ENCODE measurements at places on chromosomes 6 and 20.

DNA sequence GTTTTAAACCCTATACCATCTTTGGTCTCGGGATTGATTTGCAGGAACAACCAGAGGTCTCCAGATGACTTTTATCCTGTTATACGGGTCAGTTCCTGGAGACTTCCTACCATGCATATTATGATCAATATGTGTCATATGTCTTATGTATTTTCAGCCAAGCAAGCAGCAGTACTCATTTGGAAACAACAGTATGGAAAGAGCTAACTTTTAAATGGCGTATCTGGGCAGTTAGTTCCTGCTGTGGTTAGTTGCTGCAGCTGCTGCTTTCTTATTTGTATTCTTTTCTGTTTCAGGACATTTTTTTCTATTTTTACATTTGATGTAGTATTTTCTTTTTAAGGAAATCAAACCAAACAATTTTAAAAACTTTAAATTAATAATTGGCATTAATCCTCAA is 207.5 kb downstream of the MANEA start:
- DNase-seq = no peak

- no peak for DNase-seq
Observed at GRCh38 chr6:17035257-17036064, 66.4 kb upstream of the STMND1 start.

GRCh38 chr20:33233129-33233774 is 2.5 kb upstream of the BPIFA1 start:
- peak; percentile 40 for DNase-seq

GRCh38 chr20:11375335-11375734 is 542.4 kb upstream of the BTBD3 start:
- no peak for DNase-seq

GRCh38 chr20:57346477-57346876 is 4.6 kb upstream of the RAE1 start:
- peak; percentile 65 for DNase-seq

DNA sequence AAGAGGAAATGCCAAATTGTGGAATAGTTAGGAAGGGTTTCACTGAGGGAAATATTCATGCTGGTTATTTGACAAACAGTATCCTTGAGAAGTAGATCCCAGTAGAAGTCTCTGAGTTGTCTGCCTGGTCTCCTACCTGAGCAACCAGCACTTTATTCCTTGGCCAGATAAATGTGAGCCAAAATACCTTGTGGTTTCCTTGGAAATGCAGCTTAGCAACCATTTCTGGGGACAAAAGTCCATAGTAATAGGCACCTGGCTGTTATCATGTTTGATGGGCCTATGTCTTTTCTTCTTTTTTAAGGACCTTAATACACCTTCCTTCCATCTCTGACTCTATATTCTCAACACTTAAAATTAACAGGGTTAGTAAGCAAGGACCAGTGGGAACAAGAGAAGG is 217.1 kb upstream of the MARCKS start:
- DNase-seq = no peak

- DNase-seq = no peak
Observed at GRCh38 chr20:41116282-41116956, 20.9 kb upstream of the PLCG1 start.

DNA sequence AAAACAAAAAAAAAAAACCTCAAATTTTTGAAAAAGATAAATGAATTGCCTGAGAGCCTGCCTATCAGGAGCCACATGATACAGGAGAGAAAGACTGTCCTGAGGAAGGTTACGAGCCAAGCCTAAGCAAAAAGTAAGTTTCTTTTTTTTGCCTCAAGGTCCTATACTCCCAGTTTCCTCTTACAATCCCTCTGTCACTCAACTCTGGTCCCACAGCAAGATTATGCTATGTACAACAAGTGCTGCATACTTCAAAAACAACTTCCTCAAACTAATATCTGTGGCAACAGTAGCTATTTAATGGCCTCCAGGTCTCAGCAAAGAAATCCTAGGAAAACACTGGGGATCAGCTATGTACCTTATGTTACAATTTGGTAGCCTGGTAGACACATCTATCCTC is 46.8 kb downstream of the PLN start:
- no peak for DNase-seq

All from SK-N-SH (cell line).